ENCODE measurements at places on chromosomes 7 and 10.

DNA sequence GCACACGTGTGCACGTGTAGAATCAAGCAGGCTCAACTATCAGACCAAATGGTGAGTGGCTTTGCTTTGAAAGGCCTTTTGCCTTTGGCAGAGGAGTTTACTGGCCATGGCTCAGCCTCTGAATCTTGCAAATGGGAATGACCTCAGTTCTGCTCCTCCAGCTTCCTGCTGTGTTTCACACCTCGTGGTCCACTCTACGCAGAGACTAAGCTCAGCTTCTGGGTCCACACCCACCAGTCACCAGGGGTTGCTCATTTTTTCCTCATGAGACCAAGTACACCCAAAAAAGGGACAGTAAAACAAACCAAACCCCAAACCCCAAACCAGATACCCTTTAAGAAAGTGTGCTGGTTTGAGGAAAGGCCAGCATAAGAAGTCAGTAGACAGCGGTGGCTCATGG, 236.4 kb downstream of the DNAJB6 start:
- DNase-seq, result no peak

GRCh38 chr10:86363184-86363832, 3.3 kb downstream of the GRID1 start:
- DNase-seq, result no peak

- no peak for DNase-seq
Observed at GRCh38 chr10:24039897-24040296, 169.0 kb upstream of the KIAA1217 start.

GRCh38 chr10:131396121-131397050, 84.9 kb upstream of the TCERG1L start:
- no peak for DNase-seq

DNA sequence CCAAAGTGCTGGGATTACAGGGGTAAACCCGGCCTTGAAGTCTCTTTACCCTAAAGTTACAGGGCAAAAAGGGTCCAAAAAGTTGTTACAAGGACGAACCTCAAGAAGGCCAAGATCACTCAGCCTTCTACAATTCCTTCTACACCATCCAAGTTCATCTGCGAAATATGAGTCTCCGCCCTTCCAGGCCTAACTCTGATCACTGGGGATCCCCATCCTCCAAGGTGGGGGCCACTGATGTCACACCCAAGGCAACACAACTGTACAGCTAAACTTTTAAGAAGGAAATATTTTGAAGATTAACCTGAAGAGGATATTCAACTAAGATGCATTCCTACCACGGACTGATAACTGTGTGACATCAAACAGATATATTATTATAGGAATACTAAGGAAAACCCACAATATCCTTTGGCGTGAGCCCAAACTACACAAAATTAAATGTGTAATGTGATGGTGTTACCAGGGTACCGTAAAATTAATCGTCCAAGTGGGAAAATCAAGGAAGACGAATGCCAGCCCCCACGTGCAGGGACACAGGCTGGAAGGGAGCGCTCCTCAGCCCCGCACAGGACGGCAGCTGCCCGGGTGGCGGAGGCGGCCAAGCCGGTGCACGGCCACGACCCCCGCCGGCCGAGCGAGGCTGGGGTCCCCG, 1.0 kb downstream of the PAXIP1 start:
- no peak for DNase-seq

DNA sequence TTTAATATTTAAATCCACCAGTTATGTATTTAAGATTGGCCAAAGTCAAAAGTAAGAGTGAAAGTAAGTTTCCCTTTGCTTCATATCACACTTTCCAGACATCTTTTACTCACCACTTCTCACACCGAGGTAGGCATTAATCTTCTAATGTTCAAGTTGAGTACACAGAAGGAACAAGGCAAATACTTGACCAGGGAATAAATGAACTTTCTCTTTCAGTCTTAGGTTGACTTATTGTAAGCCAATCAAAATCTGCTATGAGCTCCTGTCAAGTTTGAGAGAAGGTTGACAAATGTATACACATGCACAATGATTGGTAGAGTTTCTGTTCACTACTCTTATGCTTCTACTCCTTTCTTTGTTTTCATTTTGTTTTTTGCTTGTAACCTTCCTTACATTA, 842.5 kb downstream of the REEP3 start:
- no peak for DNase-seq

DNA sequence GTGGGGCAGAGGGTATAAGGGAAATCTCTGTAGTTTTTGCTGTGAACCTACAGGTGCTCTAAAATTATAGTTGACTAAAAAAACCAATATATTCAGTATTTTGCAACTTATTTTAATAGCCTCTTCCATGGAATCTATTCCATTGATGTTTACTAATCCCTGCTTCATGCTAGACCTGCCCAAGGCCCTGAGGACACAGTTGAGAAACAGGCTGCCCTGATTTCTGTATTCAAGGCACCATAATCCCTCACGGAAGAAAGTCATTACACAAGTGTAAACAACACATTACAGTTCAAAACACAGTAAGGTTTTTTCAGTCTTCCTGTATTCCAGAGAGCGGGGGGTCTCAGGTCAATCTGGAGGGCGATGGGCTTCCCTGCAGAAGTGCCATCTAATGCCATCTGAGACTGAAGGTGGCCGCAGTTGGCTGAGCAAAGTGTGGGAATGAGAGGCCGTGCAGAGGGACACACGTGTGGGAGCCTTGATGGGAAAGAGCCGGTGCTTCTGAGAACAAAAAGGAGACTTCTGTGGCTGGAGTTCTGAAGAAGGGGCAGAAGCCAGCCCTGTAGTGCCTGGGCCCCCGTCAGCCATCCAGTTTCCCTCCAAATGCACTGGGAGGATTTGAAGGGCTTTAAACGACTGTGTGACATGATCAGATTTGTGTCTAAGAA, 146.9 kb downstream of the PTPN20 start:
- DNase-seq, result no peak

DNA sequence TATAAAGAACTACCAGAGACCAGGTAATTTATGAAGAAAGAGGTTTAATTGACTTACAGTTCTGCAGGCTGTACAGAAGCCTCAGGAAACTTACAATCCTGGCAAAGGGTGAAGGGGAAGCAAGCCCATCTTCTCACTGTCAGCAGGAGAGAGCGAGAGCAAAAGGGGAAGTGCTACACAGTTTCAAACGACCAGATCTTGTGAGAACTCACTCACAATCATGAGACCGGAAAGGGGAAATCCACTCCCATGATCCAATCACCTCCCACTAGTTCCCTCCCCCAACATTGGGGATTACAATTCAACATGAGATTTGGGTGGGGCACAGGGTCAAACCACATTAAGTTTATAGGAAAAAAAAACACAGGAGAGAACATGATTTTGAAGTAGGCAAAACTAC, 222.1 kb upstream of the SHH start:
- peak; percentile 50 for DNase-seq

DNA sequence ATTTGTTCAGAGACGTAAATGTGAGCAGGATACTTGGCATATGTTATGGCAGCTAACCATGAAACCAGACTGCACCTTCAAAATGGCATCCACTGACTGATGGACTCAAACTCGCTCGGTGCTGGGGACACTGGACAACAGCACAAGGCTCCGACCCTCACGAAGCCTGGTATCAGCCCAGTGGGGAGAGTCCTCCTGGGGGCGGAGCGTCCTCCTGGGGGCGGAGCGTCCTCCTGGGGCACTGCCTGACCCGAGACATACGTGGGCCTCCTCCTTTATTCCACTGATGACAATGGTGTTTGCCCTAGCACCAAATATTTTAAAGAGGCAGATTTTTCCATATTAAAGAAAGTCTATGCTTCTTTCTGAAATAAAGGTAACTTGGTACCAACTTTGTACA, 39.5 kb downstream of the ESYT2 start:
- DNase-seq, result no peak

DNA sequence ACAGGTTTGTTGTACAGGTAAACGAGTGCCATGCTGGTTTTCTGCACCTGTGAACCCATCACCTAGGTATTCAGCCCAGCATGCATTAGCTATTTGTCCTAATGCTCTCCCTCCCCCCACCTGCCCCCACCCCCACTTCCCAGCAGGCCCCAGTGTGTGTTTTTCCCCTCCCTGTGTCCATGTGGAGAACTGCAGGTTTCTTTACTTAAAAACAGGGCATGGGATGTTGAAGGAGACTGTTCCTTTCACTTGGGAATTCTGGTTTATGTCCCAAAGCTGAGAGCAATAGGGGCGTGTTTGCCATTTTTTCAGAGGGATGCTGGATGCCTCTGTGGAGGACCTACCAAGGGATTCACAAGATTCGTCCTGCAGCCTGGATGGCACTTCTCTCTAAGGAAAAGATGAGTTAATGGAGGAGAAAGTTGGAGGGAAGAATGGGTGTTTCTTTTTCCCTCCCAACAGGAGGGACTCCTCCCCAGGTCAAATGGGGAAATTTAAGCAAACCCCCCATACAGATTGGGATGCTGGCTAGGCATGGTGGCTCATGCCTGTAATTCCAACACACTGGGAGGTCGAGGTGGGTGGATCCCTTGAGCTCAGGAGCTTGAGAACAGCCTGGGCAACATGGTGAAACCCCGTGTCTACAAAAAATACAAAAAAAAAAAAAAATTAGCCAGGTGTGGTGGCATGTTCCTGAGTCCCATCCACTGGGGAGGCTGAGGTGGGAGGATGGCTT, 136.0 kb downstream of the GALNT17 start:
- no peak for DNase-seq

- no peak for DNase-seq
Observed at GRCh38 chr7:122262246-122262645, 42.3 kb downstream of the FEZF1 start.

- DNase-seq, result no peak
Observed at GRCh38 chr10:66586073-66586472, 339.8 kb upstream of the LRRTM3 start.

- DNase-seq, result no peak
Observed at GRCh38 chr7:85469446-85470010, 282.7 kb upstream of the SEMA3D start.

- DNase-seq, result no peak
Observed at GRCh38 chr7:68789597-68789996, 808.7 kb upstream of the AUTS2 start.

GRCh38 chr7:128408709-128409595, 830 bp downstream of the IMPDH1 start:
- no peak for DNase-seq

GRCh38 chr7:1670894-1671593, 967 bp downstream of the ELFN1 start:
- no peak for DNase-seq

- no peak for DNase-seq
Observed at GRCh38 chr10:69504576-69505250, 53.4 kb downstream of the TSPAN15 start.

DNA sequence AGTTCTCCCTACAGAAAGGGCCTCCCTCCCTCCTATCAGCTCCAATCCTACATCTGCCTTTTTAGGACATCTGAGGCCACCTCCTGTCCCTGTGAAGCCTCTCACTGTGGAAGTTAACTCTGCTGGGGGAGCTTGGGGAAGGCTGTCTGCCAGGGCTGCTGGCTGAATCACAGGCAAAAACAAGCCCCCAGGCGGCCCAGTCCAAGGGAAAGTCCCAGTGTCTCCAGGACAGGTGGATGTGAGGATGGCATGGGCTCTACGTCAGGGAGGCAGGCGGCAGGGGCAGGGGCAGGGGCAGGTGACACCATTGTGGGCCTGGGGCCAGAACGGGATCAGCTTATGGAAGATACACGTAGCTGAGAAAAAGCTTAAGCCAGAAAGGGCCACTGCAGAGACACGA, 240.2 kb downstream of the MAD1L1 start:
- DNase-seq, result no peak

GRCh38 chr10:24041834-24042233, 167.1 kb upstream of the KIAA1217 start:
- DNase-seq, result no peak

GRCh38 chr7:150358988-150359621, 9.5 kb upstream of the REPIN1 start:
- no peak for DNase-seq

GRCh38 chr7:24318326-24318725, 34.3 kb downstream of the NPY start:
- DNase-seq, result no peak

GRCh38 chr10:10053051-10053450, 964.6 kb upstream of the CELF2 start:
- no peak for DNase-seq

- DNase-seq, result no peak
Observed at GRCh38 chr10:50506861-50507573, 116.7 kb downstream of the SGMS1 start.

GRCh38 chr7:9028012-9028411, 594.6 kb downstream of the NXPH1 start:
- DNase-seq, result no peak

DNA sequence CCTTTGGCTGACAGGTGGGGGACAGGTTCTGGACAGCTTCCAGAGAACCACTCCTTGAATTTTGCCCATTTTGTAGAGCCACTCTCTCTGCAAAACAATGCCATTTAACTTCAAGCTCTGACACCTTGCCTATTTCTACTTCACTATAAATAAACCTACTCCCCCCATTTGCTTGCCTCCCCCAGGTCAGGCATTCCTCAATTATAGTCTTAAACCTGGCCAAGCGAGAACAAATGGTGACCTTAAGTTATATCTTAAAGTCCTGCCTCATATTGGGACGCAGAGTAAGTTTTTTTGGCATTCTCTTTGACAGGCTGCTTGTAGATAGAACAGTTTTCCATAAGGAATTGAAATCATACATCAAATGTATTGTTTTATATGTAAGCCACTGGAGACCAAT, 706.9 kb downstream of the LRMDA start:
- DNase-seq, result no peak

GRCh38 chr7:130157700-130158099, 47.5 kb downstream of the TMEM209 start:
- DNase-seq, result no peak

DNA sequence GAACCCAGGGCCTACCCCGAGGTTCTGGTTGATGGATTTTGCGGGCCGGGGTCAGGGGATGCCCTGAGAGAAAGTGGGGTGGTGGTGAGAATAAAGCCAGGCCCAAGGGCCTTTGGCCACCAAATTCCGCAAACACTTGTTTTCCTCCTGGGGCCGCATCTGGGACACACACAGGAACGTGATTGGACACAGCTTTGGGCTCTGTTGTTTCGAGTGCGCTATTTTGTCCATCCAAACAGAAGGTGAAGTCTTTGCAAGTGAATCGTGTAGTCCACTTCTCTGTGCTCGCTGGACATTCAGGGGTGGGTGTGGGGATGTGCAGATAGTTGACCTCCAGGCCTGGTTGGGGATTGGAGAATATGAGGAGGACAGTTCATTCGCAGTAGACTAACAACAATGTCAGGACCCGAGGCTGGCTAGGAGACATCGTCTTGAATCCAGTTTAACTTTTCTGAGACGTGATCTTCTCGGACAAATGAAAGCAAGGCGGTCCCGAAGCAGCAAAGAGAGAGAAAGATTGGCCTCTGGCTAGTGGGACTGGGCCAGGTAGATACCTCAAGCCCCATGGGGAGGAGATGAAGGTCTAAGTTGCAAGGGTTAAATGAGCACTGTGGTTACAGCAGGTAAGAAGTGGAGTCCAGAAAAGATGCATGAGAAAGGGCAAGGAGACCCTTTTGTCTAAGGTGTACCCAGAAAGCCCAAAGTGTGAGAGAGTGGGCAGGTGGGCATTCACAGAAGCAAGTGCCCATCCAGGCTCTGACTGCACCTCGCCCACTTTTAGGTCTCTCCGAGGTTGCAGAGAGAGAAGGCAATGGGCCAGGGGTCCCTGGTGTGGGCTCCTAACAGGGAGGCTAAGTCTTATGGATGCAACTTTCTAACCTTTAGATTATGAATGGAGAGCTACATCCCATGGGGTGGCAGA, 764 bp upstream of the FAM131B start:
- no peak for DNase-seq

Data from GDM1 (cell line).